Anterior cingulate cortex (tissue), 58 donors: ENCODE measurements at places on chromosomes 11 and 22.

DNA sequence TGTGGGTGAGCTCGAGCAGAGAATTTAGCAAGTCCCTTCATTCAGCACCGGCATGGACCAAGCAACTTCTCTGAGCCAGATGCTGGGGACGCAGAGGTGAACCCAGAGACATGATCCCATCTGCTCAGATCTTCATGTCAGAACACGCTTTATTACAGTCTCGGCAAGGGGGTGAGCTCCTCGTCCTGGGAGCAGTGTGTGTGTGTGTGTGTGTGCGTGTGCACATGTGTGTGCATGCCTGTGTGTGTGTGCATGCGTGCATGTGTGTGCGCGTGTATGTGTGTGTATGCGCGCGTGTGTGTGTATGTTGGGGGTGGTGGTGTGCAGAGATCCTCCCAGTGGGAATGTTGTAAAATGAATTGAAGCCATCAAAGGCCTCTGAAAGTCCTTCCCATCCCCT, 9.8 kb downstream of the MIAT start:
- DNase-seq: no peak

DNA sequence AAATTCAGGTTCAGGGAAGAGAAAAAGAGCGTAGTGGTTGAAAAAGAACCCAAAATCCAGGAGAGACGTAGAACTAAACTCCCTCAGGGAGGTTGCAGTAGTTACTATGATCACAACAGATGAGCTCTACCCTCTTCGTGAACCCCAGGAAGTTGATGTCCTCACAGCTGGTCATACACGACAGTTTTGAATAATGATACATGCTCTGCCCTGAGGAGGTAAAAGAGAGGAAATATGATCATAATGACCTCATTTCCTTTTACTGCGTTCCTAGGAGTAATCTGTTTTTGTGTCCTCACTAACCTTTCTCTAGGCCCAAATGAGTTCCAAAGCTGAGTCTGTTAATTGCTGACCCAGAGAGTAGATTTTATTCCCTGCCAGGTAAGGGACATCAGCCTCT, 1.3 kb downstream of the PATE2 start:
- DNase-seq: no peak

DNA sequence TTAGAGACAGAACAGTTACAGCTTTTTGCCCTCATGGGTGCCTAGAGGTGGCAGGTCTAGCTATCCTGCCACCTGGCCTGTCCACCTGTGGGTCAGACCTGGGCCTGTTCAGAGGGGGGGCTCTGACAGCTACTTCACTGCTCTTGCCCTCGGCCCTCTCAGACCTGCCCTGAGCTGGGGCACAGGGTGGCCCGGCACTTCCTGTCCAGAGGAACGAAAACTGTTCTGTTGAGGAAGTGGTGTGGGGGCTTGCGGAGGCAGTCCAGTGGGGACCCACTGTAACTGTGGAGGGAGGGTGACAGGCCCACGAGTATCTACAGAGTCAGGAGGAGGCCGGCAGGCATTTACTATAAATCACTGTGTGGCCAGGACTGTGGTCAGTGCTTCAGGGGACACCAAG, 16.2 kb downstream of the TESMIN start:
- DNase-seq: no peak

DNA sequence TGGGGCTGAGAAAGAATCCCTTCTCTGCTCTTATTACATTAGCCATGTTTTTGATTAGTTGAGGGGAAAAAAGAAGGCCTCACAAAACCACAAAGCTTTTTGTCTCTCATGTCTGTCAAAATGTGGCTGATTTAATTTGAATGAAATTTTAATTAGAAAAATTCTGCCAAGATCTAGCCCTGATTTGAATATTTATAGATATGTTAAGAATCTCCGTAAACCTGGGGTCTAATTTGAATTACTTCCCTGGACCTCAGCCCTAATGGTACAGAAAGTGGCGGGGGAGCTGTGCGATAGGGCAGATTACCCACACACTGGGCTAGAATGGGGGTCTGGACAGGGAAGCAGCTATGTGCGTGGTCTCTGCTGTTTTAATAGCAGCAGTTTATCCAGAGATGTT, 141.3 kb upstream of the TTC12 start:
- no peak for DNase-seq

GRCh38 chr11:124052966-124053365, 11.8 kb upstream of the OR10G7 start:
- no peak for DNase-seq

DNA sequence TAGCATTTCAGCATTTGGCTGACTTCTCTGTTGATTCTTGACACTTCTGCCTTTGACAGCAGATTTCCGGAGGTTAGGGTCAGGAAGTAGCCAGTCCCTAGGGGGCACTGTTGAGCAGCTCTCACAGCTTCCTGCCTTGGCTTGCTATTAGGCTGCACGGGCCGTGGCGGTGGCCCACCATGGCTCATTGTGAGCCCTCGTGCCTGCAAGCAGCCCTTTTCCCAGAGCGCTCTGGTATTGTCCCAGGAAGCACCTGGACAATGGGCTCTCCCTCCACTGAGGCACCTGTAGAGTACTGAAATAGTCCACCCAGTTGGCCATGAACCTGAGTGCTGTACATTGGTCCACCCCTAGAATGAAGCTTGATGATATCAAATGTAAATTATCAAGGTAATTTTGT, 100.2 kb upstream of the GAL start:
- no peak for DNase-seq

DNA sequence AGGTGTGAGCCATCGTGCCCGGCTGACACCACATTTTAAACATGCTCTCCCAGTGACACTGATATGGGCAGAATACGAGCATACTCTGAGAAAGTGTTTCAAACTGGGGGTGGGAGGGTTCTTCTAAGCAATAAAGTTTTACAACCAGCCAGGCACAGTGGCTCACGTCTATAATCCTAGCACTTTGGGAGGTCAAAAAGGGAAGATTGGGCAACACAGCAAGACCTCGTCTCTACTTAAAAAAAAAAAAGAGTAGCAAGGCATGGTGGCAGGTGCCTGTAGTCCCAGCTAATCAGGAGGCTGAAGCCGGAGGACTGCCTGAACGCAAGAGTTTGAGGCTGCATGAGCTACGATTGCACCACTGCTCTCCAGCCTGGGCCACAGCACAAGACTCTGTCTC, 2.2 kb downstream of the GANAB start:
- DNase-seq: no peak

- no peak for DNase-seq
Measured at GRCh38 chr11:2300290-2300935, 1.3 kb downstream of the C11orf21 start.

DNA sequence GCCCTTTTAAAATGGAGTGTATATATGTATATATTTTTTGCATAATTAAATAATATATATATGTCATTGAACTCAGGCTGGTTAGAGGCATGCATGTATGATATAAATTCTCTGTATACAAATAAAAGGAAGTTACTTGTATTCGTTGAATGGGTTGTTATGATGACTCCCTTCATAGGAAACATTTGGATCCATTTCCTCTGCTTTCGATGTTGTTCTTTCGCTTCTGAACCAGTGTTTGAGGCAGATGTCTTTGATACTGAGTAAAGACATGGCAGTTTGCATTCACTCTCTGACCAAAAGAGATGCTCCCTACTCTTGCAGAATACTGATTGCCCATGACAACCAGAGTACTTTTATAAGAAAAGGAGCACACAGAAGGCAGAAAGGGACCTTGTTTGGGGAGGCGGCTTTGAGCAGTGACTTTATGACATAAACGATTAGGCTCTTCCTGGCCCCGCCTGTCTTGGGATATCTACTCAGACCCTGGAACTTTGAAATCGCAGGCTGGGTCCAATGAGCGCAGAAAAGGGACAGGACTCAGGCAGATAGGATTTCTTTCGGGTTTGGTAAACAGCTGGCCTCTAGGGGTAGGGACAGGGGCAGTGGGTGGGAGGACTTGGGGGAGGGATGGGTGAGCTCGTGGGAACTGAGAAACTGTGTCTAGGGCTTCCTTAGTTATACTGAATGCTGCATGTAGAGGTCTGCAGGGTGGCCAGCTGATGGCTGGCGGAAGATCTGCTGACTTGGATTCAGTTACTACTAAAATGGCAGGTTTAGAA, 23.2 kb downstream of the TIMP3 start:
- no peak for DNase-seq

DNA sequence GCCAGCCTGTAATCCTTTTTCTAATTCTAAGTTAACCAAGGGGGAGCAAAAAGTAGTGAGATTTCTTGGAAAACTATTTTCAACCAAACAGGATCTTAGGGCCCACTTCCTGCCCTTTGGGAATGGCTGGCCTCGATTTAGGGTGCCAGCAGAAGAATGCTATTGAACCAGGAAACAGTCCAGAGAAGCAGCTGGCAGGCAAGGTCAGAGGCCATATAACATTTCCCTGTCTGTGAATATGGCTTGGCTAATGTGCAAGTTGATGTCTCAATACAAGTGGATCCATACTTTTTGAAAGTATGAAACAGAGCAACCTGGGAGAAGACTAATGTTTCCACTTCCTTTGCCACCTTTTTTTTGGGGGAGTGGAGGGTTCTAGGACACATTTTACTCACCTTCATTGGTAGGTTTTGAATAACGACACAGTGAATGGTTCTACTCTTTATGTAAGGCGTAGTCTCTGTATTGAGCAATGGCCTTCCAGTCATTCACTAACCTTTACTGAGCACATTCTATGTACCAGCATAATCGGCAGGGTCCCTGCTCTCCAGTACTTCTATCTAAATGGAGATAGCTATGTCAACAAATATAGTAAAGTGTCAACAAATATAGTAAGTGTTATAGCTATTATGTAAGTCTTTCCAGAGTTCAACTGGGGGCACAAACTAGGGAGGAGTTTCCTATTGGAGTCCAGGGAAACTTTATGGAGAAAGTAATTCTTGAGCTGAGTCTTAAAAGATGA, 34.2 kb upstream of the RRM1 start:
- no peak for DNase-seq

DNA sequence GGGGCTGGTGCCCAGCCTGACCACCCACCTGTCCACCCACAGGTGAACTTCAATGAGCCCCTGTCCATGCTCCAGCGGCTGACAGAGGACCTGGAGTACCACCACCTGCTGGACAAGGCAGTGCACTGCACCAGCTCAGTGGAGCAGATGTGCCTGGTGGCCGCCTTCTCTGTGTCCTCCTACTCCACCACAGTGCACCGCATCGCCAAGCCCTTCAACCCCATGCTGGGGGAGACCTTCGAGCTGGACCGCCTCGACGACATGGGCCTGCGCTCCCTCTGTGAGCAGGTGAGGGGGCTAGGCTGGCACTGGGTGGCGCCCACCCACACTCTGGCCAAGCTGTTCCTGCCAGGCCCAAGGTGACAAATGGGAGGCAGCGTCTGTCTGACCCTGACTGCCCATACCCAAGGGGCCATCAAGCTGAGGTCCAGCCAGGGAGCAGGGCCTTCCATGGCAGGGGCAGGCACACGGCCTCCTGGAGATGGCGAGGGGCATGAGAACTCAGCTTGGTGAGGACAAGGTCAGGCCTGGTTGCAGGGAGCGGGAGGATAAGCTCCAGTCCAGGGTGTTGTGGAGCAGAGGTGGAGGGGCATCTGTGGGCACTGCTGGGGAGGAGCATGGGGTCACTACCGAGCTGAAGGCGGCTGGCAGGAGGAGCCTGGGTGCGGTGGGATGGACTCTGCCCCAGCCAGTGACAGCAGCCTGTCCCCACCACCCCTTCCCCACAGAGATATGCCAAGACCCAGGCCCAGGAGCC, 77.7 kb downstream of the MORC2 start:
- no peak for DNase-seq

GRCh38 chr22:39395936-39396796, 3.4 kb upstream of the TAB1 start:
- no peak for DNase-seq

GRCh38 chr11:94310191-94310875, 6.0 kb downstream of the IZUMO1R start:
- no peak for DNase-seq

DNA sequence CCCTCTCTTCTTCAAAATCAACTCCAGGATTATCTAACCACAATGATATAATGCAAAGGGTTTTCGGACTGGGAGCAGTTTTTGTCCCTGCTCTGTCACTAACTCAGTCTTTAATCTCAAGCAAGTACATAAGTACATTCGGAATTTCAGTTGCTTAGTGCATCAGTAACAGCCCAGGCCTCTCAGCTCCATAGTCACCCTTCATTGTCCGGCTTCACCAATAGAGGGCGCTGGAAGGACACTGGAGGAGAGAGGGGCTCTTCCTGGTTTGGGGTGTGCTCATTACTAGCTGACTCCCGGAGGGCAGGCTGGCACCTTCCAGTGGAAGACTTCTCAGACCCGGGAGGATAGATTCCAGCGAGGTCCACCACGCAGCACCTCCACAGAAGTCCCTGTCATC, 90.4 kb upstream of the PDGFD start:
- DNase-seq: no peak

DNA sequence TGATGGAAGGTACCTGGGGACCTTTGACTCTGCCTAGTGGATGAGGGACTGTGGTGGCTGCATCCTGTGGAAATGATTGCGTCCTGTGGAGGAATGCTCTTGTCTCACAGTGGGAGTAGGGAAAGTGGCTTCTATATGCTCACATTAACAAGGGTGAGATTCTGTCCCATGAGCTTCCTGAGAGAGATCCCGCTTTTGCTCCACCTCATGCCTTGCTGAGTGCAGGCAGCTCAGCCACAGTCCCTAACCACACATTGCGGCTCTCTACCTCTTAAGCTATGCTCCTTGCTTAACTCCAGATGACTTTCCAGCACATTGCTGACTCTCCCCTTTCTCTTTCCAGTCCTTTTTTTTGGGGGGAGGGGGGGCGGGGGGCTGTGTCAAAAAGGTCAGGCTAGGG, 45.0 kb downstream of the TEAD1 start:
- no peak for DNase-seq

- no peak for DNase-seq
Measured at GRCh38 chr11:113386866-113387265, 713 bp upstream of the ANKK1 start.

DNA sequence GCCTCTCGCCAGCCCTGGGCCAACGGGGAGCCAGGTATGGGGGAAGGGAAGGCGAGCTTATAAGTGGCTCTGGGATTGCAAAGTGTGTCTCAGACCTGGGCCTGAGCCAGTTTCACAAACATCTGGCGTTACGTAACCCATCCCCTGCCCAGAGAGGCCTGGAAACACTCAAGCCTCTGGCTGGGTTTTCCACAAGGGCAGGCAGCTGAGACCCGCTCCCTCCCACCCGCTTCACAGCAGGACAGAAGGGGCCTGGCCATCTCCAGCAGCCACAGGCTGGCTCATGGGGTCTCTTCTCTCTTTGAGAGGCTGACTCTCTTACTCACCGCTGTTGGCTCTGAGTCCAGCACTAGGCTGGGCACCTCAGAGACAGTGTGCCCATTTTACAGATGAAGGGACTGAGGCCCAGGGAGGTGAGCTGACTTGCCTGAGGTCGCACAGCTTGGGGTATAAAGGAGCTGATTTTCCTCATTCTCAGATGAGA, 44.5 kb downstream of the TRIOBP start:
- no peak for DNase-seq

- DNase-seq: no peak
Measured at GRCh38 chr11:123434262-123434661, 4.2 kb downstream of the GRAMD1B start.
